Activated T-cell treated with anti-CD3 and anti-CD28 coated beads, Interleukin-2, amount 50 U/mL, for 72 hours (primary cell): ENCODE measurements at places on chromosomes 7 and 10.

DNA sequence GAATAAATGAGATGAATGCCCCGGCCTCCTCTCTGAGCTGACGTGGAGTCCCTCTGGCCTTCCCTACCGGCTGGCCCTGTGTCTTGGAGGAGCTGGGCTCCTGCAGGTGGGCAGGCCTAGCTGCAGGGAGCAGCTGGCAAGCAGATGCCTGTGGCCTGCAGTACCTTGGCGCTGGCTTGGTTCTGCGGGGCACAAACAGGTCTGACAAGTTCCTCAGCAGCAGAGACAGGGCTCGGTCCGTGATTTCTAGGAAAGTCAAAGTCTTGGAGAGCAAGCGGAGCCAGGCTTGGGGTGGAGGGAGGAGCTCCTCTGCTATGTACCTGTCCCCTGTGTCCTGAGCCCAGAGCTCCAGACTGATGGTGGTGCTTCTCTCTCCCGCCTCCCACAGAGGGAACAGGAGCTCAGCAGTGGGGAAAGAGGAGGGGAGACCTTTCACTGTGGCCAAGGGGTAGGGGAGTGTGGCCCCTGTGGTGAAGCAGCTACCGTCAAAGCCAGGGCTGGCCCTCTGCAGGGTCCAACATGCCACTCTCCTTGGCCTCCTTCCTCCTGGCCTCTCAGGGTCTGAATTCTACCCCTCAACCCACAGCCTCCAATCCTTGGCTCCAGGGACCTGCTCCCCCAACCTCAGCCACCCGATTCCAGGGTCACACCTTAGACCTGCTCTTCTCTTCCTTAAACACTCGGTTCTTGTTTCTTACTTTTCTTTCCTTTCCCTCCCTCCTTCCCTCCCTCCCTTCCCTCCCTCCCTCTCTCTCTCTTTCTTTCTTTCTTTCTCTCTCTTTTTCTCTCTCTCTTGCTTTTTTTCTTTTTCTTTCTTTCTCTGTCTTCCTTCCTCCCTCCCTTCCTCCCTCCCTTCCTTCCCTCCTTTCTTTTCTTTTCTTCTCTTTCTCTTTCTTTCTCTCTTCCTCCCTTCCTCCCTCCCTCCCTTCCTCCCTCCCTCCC is 20.1 kb downstream of the MYL10 start:
- no peak for DNase-seq
- H3K27ac ChIP-seq = no peak overlapping the region
- H3K4me3 ChIP-seq = no peak overlapping the region
- no peaks in the 10 kb centered on the region for H3K4me1 ChIP-seq

- DNase-seq = no peak
- peaks cover 21% of the 10 kb centered on the region for H3K27me3 ChIP-seq
- H3K27ac ChIP-seq = no peak overlapping the region
- no peaks in the 10 kb centered on the region for H3K36me3 ChIP-seq
These were observed 130.9 kb upstream of the ANKRD1 start for GRCh38 chr10:91051829-91052228.

- no peak overlapping the region for H3K4me3 ChIP-seq
- H3K27me3 ChIP-seq = no peaks in the 10 kb centered on the region
- DNase-seq = no peak
- H3K36me3 ChIP-seq = peaks cover 2% of the 10 kb centered on the region
- H3K27ac ChIP-seq = no peak overlapping the region
These were observed 176.4 kb downstream of the TAX1BP1 start for GRCh38 chr7:27916372-27916771.

DNA sequence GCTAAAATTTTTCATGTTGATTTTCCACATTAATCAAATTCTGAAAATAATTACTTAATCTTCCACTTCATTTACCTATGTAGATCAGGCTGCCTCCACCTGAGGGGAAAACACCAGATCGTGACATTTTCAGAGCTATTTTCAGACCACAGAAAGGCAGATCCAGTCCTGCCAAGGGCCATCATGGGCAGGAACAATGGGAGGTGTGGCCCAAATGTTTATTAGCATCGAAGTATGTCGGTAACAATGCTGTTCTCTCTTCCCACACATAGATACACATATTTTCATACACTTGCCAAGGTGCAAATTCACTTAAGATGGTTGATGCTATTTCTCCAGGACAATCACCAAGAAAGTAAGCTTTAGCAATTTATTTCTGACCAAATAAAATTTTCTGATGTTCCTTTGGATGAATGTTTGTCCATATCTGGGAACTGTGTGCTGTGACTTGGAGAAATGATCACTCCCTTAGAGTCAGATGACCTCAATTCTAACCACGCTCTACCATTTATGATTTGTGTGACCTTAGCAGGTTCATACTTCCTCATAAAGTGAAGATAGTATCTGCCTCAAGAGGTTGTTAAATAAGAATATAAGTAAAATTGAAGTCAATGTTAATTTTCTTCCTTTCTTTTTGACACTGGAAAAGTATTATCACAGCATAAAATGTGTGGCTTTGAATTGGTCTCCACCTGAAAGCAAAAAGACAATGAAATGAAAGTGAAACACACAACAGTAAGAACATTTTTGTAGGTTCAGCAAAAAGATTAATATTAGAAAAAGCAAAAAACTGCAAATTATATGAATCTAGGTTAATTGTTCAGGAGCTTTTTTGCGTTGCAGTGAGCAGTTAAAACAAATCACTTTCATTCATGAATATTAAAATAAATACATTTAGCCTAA is 310.4 kb upstream of the PHF14 start:
- H3K4me1 ChIP-seq = no peaks in the 10 kb centered on the region
- H3K4me3 ChIP-seq = no peak overlapping the region
- no peak overlapping the region for H3K27ac ChIP-seq
- no peaks in the 10 kb centered on the region for H3K27me3 ChIP-seq
- no peaks in the 10 kb centered on the region for H3K36me3 ChIP-seq

DNA sequence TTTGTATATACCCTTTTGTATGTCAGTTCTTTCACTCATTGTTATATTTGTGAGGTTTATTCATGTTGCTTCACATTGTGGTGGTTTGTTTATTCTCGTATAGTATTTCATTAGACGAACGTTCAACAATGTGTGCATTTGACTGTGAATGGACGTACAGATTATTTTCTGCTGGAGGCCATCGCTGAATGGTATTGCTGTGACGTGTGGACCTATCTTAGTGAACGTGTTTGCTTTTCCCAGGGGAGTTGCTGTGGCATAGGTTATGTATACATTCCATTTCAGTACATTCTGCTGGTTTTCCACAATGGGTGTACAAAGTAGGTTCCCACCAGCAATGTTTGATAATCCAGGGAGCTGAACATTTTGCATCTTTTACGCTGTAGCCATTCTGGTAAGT is 31.1 kb upstream of the PLEKHS1 start:
- H3K4me3 ChIP-seq = no peak overlapping the region
- peaks cover 4% of the 10 kb centered on the region for H3K4me1 ChIP-seq
- no peaks in the 10 kb centered on the region for H3K27me3 ChIP-seq
- H3K36me3 ChIP-seq = peaks cover 2% of the 10 kb centered on the region

DNA sequence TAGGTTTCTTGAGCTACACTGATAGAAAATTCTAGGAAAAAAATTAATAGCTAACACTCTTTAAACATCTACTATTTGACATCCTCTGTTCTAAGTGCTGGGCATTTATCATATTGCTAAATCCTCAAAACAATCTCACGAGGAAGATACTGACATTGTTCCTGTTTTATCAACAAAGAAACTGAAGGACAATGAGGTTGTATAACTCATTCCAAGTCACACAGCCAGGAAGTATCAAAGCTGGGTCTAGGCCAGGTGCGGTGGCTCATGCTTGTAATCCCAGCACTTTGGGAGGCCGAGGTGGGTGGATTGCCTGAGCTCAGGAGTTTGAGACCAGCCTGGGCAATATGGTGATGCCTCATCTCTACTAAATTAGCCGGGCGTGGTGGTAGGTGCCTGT is 51.6 kb upstream of the IL6 start:
- peaks cover 78% of the 10 kb centered on the region for H3K4me1 ChIP-seq
- DNase-seq = no peak
- no peak overlapping the region for H3K4me3 ChIP-seq
- H3K27me3 ChIP-seq = peaks cover 34% of the 10 kb centered on the region
- H3K27ac ChIP-seq = no peak overlapping the region

- no peak for DNase-seq
- H3K4me1 ChIP-seq = no peaks in the 10 kb centered on the region
- no peak overlapping the region for H3K4me3 ChIP-seq
- H3K36me3 ChIP-seq = no peaks in the 10 kb centered on the region
- no peak overlapping the region for H3K27ac ChIP-seq
These were observed 23.8 kb downstream of the SEMA3C start for GRCh38 chr7:80895056-80895455.

- peaks cover 34% of the 10 kb centered on the region for H3K36me3 ChIP-seq
- no peak overlapping the region for H3K4me3 ChIP-seq
- H3K27me3 ChIP-seq = no peaks in the 10 kb centered on the region
- peaks cover 7% of the 10 kb centered on the region for H3K4me1 ChIP-seq
- peak overlapping the region; percentile 36 for H3K27ac ChIP-seq
- no peak for DNase-seq
These were observed 147.6 kb upstream of the AOAH start for GRCh38 chr7:36871863-36872262.

DNA sequence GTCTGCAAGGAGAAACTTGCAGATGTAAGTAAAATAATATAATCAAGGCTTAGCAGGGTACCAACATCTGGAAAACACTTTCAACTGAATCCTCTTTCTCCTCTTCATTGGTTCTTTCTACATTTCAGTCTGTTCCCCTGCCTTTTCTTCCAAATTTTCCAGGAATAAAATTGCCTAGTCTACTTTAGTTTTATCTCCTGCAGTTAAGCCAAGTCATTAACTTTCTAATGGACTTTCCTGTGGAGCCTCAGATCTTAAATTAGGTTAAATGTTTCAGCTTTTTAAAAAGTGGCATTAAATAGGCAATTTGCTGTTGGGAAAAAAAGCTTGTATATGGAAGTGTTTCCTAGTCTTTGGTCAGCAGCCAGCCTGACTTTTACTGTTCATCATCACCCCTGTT is 70.8 kb downstream of the EEPD1 start:
- H3K4me3 ChIP-seq = no peak overlapping the region
- no peak for DNase-seq
- no peaks in the 10 kb centered on the region for H3K4me1 ChIP-seq
- no peak overlapping the region for H3K27ac ChIP-seq
- H3K36me3 ChIP-seq = no peaks in the 10 kb centered on the region

- peaks cover 44% of the 10 kb centered on the region for H3K27me3 ChIP-seq
- H3K27ac ChIP-seq = no peak overlapping the region
- H3K4me3 ChIP-seq = no peak overlapping the region
- peaks cover 7% of the 10 kb centered on the region for H3K4me1 ChIP-seq
- H3K36me3 ChIP-seq = no peaks in the 10 kb centered on the region
These were observed 166.0 kb upstream of the MDFIC start for GRCh38 chr7:114755856-114756255.

GRCh38 chr7:39808796-39809481 is 141.1 kb upstream of the CDK13 start:
- DNase-seq = no peak
- H3K27me3 ChIP-seq = peaks cover 11% of the 10 kb centered on the region
- H3K27ac ChIP-seq = no peak overlapping the region
- no peaks in the 10 kb centered on the region for H3K36me3 ChIP-seq

GRCh38 chr7:144529269-144529926 is 125.9 kb upstream of the NOBOX start:
- H3K4me3 ChIP-seq = no peak overlapping the region
- H3K4me1 ChIP-seq = peaks cover 6% of the 10 kb centered on the region
- H3K27ac ChIP-seq = peak overlapping the region; percentile 9
- no peak for DNase-seq

DNA sequence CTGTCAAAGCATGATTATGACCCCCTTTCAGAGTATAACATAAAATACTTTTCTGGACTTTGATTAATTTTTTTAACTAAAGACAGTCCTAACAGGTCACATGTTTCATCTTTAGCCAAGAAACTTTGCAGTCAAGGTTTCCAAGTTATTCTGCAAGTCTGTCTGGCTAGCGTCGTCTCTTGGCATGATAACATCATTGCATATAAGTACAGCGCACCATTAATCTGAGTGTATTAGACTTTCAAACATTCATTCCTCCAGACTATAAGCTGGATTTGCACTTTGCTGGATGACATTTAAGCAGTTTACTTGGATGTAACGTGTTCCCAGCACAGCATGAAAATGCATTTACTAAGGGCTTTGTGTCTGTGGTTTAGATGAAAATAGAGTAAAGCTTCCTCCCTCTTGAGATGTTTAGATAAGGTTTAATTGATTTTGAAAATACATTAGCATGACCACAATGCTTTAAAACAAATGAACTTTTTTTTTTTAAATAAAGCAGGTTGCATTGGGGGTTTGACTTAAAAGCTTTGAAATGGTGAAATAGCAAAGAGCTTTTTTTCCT is 349.0 kb upstream of the MTPN start:
- no peak overlapping the region for H3K4me3 ChIP-seq
- no peaks in the 10 kb centered on the region for H3K27me3 ChIP-seq
- no peaks in the 10 kb centered on the region for H3K4me1 ChIP-seq
- H3K27ac ChIP-seq = no peak overlapping the region

DNA sequence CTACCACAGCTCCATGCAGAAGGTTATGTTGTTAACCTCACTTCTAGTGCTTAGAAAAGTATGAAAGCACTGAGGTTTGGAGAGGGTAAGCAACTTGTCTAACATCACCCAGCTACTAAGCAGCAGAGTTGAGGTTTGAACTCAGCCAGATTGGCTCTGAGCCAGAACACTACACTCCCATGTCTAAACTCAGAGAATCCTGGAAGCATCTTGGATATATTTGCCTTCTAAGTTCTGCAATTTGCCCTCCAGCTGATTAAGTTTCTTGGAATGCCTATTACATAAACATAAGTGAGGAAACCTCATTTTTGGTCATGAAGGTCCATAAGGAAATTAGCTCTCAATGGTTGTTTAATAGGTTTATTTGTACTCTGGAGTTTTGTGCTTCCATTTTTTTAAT is 78.1 kb upstream of the PHYHIPL start:
- H3K27ac ChIP-seq = no peak overlapping the region
- H3K36me3 ChIP-seq = no peaks in the 10 kb centered on the region
- no peak for DNase-seq
- no peaks in the 10 kb centered on the region for H3K27me3 ChIP-seq
- no peaks in the 10 kb centered on the region for H3K4me1 ChIP-seq
- no peak overlapping the region for H3K4me3 ChIP-seq

GRCh38 chr10:113293167-113293566 is 259.7 kb upstream of the HABP2 start:
- peaks cover 5% of the 10 kb centered on the region for H3K27me3 ChIP-seq
- no peak for DNase-seq
- no peaks in the 10 kb centered on the region for H3K36me3 ChIP-seq
- no peak overlapping the region for H3K4me3 ChIP-seq
- H3K4me1 ChIP-seq = no peaks in the 10 kb centered on the region

- H3K4me1 ChIP-seq = no peaks in the 10 kb centered on the region
- H3K36me3 ChIP-seq = no peaks in the 10 kb centered on the region
- no peaks in the 10 kb centered on the region for H3K27me3 ChIP-seq
- DNase-seq = no peak
These were observed 43.1 kb upstream of the TRUB1 start for GRCh38 chr10:114894911-114895310.

DNA sequence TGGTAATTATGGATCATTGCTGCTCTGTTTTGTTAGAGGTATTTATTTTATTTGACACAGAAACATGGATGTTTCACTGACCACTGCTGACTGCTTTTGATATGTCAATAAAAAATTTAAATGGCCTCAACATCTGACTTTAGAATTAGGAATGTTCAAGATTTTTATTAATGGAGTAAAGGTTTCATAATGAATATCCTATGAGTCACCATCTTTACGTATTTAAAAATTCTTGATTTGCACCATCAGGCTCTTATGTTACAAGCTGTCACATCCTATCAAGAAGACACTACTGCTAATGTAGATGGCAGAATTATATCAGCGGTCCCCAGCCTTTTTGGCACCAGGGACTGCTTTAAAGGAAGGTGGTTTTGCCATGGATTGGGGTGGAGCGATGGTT is 578.7 kb upstream of the NRP1 start:
- H3K4me3 ChIP-seq = no peak overlapping the region
- H3K36me3 ChIP-seq = no peaks in the 10 kb centered on the region
- H3K4me1 ChIP-seq = no peaks in the 10 kb centered on the region
- no peak for DNase-seq
- H3K27me3 ChIP-seq = peaks cover 12% of the 10 kb centered on the region
